HCT116 (cell line): ENCODE measurements at places on chromosomes 2 and 18. TPM values are rescaled to one million over a fixed set of nuclear protein-coding genes. Genes with fewer than 3 reads are reported as not detected.

GRCh38 chr2:162298669-162299335, 19.7 kb downstream of the IFIH1 start:
- H3K4me3 ChIP-seq: no peak overlapping the region
- H3K36me3 ChIP-seq: no peaks in the 10 kb centered on the region
- no peaks in the 10 kb centered on the region for H3K27me3 ChIP-seq
- H3K4me1 ChIP-seq: no peaks in the 10 kb centered on the region
- no peak for DNase-seq
- H3K27ac ChIP-seq: no peak overlapping the region

DNA sequence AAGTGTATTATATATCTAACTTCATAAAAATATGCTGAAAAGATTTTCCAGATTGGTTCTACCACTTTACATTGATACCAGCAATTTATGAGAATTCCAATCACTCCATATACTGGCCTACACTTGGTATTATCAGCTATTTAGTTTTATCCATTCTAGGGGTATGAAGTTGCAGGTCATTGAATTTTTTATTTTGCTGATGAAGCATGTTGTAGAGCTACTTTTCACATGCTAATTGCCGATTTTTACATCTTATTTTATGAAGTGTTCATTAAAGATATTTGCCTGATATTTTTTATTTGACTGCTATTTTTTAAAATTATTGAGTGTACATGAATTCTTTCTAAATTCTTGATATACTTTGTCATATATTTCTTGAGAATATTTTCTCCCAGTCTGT, 542.1 kb downstream of the ADCYAP1 start:
- no peak overlapping the region for H3K27ac ChIP-seq
- H3K4me1 ChIP-seq: no peaks in the 10 kb centered on the region
- no peak for DNase-seq
- H3K27me3 ChIP-seq: no peaks in the 10 kb centered on the region

GRCh38 chr2:72414137-72414760, 266.6 kb upstream of the CYP26B1 start:
- H3K36me3 ChIP-seq: no peaks in the 10 kb centered on the region
- H3K27me3 ChIP-seq: no peaks in the 10 kb centered on the region
- no peak for DNase-seq
- H3K4me3 ChIP-seq: no peak overlapping the region
- H3K27ac ChIP-seq: no peak overlapping the region

DNA sequence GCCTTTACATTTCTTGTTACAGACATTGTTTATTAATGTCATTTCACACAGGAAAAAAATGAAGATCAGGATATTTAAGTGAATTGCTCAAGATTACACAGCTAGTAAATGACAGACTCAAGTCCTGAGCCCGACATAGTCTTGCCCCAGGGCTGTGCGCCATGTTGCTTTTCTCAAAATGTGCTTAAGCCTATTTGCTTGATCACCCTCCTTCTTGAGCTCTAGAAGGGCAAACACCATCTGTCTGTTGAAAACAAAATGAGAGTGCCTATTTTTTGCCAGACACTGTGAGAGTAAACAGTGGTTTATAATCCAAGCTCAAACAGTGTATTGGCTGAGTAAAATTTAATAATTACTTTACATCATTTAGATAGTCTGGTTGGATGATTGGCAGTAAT, 34.8 kb upstream of the HNMT start:
- no peak for DNase-seq
- H3K36me3 ChIP-seq: no peaks in the 10 kb centered on the region
- H3K27ac ChIP-seq: no peak overlapping the region
- H3K4me1 ChIP-seq: peaks cover 9% of the 10 kb centered on the region
- H3K27me3 ChIP-seq: no peaks in the 10 kb centered on the region

DNA sequence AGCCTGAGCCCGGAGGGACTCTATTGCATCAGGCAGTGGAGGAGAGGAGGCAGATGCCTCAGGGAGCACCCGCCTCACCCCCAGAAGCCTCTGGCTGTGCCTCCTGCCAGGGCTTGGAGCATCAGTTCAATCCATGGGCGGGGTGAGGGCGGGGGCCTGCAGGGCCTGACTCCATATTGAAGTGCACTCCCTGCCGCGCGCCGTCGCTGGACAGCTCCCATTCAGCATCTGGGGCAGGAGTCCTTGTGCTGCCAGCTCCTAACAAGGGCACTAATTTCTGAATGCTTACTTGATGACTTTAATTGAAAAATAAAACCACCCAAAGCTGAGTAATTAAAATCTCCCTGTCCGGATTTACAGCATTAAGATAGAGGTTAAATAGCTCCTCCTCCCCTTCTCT, 23.8 kb downstream of the C1QL2 start:
- no peak overlapping the region for H3K27ac ChIP-seq
- H3K4me1 ChIP-seq: peaks cover 18% of the 10 kb centered on the region
- H3K36me3 ChIP-seq: no peaks in the 10 kb centered on the region
- no peak for DNase-seq

DNA sequence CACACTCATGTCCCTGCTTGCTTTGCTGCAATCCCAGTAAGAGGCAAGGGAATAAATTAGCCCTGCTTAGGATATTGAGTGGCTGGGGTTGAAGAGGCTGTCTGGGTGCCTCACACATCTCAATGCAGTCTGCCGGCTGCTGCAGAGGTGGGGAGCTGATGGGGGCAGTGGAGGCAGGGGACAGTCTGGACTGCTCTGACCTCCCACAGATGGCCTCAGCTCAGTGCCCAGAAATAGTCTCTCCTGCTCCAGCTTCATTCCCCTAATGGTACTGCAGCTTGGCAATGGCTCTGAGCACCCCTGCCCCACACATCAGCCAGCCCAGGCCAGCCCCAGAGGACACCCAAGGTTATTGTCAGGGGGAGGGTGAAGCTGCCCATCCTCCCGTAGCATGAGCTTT, 21.5 kb upstream of the TNS1 start:
- H3K27me3 ChIP-seq: no peaks in the 10 kb centered on the region
- no peaks in the 10 kb centered on the region for H3K36me3 ChIP-seq
- no peaks in the 10 kb centered on the region for H3K4me1 ChIP-seq

- no peaks in the 10 kb centered on the region for H3K36me3 ChIP-seq
- H3K4me3 ChIP-seq: no peak overlapping the region
- peaks cover 7% of the 10 kb centered on the region; the same call in 1 of the 2 replicates for H3K4me1 ChIP-seq
- no peak overlapping the region for H3K27ac ChIP-seq
- no peaks in the 10 kb centered on the region for H3K27me3 ChIP-seq
These were observed 16.3 kb downstream of the DTNA start for GRCh38 chr18:34726286-34727004.

DNA sequence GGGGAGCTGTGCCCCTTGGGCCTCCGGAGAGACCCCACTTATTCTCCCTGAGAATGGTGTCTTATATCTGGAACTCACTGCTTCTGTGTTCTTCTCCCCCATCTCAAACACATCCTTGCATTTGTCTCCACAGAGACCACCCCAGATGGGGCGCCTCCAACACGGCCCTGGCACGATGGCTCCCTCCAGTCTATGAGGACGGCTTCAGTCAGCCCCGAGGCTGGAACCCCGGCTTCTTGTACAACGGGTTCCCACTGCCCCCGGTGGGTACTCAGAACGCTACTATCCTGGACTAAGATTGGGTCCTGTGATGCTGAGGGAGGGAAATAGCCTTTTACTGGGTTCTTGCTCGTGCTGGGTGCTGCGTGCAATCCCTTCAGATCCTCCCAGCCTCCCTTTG, 40.3 kb downstream of the TPO start:
- no peak overlapping the region for H3K27ac ChIP-seq
- no peaks in the 10 kb centered on the region for H3K36me3 ChIP-seq
- H3K27me3 ChIP-seq: peaks cover 17% of the 10 kb centered on the region; the same call in 1 of the 2 replicates
- no peaks in the 10 kb centered on the region for H3K4me1 ChIP-seq
- no peak overlapping the region for H3K4me3 ChIP-seq
- DNase-seq: no peak

GRCh38 chr2:216676630-216677029, 18.7 kb downstream of the IGFBP5 start:
- no peaks in the 10 kb centered on the region for H3K36me3 ChIP-seq
- no peak for DNase-seq
- no peaks in the 10 kb centered on the region for H3K27me3 ChIP-seq
- H3K27ac ChIP-seq: no peak overlapping the region
- no peak overlapping the region for H3K4me3 ChIP-seq

DNA sequence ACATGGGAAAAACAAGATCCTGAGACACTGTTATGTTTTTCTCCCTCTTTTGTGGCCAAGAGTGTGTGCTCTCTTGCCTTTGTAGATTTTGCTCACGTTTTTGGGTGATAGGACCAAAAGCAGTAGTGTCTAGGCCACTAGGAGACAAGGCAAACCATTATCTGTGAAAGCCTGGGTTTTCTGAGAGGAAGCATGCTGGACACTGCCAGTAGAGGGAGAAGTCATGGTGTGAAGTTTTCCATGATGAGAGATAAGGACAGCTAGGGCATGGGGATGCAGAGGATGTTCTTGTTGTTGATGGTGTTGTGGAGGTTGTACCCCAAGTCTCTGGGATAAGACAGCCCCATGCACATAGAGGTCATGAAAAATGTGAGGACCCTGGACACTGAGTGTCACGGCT, 285.3 kb downstream of the SOX11 start:
- H3K4me3 ChIP-seq: no peak overlapping the region
- H3K27ac ChIP-seq: no peak overlapping the region
- H3K4me1 ChIP-seq: no peaks in the 10 kb centered on the region
- no peaks in the 10 kb centered on the region for H3K36me3 ChIP-seq
- H3K27me3 ChIP-seq: no peaks in the 10 kb centered on the region

DNA sequence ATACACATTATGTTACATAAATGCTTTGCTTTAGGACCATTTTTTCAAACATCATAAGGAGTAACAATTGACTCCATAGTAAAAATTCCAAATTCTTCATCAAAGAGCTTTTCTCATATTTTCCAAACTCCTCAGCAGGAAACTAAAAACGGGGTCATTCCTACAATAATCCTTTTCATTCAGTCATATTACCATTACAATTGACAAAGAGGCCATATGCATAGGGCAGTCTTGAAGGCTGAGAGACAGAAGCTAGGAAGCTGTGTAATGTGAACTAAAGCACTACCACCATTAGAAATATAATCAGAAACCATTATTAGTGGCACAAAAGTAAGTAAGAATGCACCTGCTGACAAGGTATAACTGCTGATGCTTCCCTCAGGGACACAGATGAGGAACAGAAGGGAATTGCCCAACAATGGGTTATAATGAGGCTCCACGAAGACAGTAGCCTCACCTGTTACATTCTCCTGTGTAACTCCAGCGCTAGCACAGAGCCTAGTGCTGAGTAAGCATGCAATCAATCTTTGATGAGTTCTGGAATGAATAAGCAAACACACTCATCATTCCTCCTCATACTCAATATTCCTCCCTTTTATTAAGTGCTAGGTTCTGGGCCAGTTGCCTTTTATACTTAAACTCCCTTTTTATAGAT, 942.3 kb downstream of the CPS1 start:
- H3K27ac ChIP-seq: no peak overlapping the region
- H3K4me1 ChIP-seq: no peaks in the 10 kb centered on the region
- no peaks in the 10 kb centered on the region for H3K36me3 ChIP-seq
- no peak for DNase-seq

DNA sequence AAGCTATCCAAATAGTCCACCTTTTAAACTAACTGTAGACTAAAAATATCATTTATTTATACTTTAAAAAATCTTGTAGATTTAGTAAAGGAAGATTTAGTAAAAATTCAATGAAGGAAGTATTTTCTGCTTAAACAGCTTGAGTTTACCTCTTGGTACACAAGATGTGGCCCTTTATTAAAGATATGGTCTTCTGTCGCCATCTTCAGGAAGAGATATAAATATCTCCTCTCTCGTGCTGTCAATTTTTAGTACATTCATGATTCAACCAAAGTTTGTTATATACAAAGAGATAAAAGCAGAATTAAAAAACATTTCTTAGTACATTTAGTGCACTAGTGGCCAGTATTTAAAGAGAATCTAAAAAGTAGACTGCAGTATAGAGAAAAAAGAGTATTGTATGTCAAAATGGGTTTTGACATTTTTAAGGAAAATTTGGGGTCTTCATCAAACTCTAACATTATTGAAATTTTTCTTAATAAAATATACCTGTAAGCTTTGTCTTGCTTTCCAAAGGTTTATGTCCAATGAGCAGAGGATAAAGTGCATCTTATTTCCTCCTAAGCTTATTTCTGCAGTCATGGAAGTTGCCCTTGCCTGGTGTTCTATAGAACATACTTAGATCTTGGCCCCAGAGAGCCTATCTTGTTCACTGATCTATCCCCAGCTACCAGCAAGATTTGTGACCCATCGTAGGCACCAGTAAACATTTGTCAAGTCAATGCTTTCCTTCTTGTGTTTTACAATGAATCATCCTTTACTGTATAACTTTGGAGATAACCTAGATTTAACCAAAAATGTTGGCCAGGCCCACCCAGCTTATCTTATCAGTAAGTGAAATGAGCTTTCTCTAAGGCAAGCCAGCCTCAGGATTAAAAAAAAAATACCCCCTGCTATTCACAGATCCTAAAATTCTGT, 18.5 kb upstream of the EML6 start:
- H3K27me3 ChIP-seq: no peaks in the 10 kb centered on the region
- H3K4me1 ChIP-seq: no peaks in the 10 kb centered on the region

- H3K27ac ChIP-seq: no peak overlapping the region
- H3K4me3 ChIP-seq: no peak overlapping the region
- H3K4me1 ChIP-seq: no peaks in the 10 kb centered on the region
- DNase-seq: no peak
- no peaks in the 10 kb centered on the region for H3K36me3 ChIP-seq
These were observed 49.1 kb downstream of the CENPO start for GRCh38 chr2:24842081-24843050.

DNA sequence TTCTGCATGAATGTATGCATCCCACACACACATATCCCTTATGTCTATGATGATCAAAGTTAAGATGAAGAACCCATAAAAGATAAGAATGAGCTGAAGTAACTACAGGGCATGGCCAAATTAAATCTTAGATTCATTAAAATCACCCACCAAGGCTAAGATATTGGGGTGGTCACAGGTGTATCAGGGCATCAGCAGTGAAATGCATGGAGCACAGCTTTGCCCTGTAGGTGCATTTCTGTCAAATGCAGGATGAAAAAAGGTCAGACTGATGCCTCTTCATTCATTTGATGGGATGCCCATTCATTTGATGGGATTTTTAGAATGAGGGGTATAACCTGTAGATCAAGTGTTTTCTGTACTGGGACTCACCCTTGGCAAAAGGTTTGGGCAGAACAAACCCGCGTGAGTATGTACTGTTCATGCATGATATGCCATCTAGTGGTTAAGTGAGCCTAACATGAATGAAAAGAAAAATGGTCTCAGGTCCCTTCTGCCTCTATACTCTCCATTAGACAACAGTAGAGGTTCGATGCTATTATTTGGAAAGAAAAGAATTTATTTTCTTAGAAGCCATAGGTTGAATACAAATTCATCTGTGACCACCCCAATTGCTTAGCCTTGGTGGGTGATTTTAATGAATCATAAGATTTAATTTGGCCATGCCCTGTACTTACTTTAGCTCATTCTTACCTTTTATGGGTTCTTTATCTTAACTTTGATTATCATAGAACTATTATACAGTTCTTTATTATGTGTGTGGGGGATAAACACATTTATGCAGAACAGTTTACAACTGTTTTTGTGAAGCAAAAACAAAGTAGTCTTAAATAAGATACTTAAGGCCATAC, 43.2 kb upstream of the NOSTRIN start:
- peak; percentile 21 for DNase-seq
- no peaks in the 10 kb centered on the region for H3K36me3 ChIP-seq
- no peak overlapping the region for H3K4me3 ChIP-seq
- no peaks in the 10 kb centered on the region for H3K4me1 ChIP-seq
- H3K27ac ChIP-seq: no peak overlapping the region

Gene SLC5A7
- total RNA-seq: not detected

Gene POLR1A
- total RNA-seq: 46.6 TPM

Gene PDK1
- total RNA-seq: 21.3 TPM

Gene VIL1
- 0.49 TPM for total RNA-seq

Gene RAB6C
- total RNA-seq: not detected

Gene CDKL4
- total RNA-seq: 0.27 TPM

Gene ALLC
- total RNA-seq: not detected

Gene UGT1A3
- not detected for total RNA-seq

Gene SPATA3
- total RNA-seq: not detected
